ENCODE measurements at places on chromosomes 1 and 21.
A peak's percentile ranks its signal among the peaks of the same experiment; 100 is the strongest.

- DNase-seq = no peak
Observed at GRCh38 chr1:25095635-25096200, 136.6 kb downstream of the SYF2 start.

- no peak for DNase-seq
Observed at GRCh38 chr1:237583756-237584155, 307.0 kb downstream of the ZP4 start.

- no peak for DNase-seq
Observed at GRCh38 chr1:91687452-91687851, 186.8 kb downstream of the CDC7 start.

GRCh38 chr1:152185544-152186391 is 26.7 kb upstream of the RPTN start:
- DNase-seq = peak; percentile 5

- no peak for DNase-seq
Observed at GRCh38 chr1:46478721-46479485, 10.7 kb upstream of the DMBX1 start.

DNA sequence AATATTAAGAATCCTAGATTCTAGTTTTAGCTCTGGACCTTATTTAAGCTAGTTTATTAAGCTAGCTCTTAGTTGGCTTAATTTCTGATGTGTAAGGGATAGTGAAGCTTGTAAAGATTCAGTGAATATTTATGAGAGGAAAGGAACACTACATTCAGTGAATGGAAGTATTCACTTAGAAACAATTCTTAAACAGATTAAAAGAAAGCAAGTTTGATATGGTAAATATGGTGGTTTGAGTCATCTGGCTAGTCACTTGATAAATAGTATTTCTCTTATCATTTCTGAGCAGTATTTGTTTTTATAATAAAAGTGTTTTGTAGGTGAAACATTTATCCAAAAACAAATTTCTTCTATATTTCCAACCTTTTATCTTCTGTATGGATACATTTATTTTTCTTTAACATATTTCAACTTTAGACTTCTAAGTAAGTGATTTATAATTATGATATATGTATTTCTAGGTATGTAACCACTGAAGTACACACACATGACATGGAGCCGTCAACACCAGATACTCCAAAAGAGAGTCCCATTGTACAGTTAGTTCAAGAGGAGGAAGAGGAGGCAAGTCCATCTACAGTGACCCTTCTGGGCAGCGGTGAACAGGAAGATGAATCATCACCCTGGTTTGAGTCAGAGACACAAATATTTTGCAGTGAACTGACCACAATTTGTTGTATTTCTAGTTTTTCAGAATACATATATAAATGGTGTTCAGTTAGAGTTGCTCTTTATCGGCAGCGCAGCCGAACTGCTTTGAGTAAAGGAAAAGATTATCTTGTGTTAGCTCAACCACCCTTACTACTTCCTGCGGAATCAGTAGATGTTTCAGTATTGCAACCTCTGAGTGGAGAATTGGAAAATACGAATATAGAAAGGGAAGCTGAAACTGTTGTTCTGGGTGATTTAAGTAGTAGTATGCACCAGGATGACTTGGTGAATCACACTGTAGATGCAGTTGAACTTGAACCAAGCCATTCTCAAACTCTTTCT is 55.6 kb downstream of the SUCO start:
- no peak for DNase-seq

DNA sequence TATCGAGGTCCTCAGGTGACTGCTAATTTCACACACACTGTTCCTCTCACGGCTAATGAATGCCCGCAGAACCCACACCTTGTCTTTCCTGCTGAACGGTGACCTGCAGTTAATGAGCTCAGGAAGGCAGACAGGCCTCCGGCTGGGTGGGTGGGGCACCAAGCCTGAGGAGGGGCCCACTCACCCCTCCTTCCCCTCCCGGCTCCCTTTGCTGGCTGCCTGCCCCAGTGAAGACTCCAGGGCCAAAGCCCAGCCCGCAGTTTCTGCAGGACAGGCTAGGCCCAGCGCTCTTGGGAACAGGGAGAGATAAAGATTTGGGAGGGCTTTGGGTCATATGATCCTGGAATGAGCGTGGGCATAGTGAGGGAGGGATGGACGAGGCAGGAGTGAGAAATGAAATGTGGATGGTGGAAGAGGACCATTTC is 26.4 kb downstream of the FOXO6 start:
- DNase-seq = no peak

DNA sequence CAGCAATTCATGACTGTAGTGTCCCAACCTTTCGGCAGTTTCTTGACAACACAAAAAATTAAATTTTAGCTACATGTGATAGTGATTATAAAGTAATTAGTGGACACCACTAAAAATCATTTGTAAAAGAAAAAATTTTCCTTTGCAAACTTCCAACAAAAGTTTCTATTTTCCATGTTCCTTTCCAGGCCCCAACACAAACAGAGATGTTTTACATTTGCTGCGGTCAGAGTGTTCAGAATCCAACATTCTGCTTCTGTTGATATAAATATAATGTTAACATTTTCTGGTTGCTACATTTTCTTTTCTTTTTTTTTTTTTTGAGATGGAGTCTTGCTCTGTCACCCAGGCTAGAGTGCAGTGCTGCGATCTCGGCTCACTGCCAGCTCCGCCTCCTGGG is 54.9 kb upstream of the WLS start:
- no peak for DNase-seq

GRCh38 chr1:158115126-158115525 is 65.6 kb upstream of the CD1D start:
- no peak for DNase-seq

GRCh38 chr1:212970085-212970484 is 19.7 kb downstream of the VASH2 start:
- DNase-seq = no peak

GRCh38 chr1:47555306-47555705 is 117.5 kb downstream of the FOXD2 start:
- no peak for DNase-seq

DNA sequence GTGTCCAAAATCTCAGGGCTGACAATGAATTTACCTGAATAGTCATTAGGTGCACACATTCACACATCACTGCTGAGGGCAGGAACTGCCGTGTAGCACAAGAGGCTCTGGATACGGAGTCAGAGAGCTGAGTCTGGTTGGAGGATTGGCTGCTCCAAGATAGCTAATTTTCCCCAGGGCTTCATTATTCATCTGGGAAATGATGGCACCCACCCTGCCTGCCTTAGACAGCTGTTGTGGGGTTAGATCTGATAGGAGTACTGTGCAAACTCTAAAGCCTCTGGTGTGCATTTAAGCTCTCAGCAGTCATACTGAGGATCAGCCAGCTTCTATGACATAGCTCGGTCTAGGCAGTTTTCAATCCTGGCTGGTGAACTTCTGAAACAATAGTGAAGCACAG is 67.0 kb downstream of the LMX1A start:
- no peak for DNase-seq

DNA sequence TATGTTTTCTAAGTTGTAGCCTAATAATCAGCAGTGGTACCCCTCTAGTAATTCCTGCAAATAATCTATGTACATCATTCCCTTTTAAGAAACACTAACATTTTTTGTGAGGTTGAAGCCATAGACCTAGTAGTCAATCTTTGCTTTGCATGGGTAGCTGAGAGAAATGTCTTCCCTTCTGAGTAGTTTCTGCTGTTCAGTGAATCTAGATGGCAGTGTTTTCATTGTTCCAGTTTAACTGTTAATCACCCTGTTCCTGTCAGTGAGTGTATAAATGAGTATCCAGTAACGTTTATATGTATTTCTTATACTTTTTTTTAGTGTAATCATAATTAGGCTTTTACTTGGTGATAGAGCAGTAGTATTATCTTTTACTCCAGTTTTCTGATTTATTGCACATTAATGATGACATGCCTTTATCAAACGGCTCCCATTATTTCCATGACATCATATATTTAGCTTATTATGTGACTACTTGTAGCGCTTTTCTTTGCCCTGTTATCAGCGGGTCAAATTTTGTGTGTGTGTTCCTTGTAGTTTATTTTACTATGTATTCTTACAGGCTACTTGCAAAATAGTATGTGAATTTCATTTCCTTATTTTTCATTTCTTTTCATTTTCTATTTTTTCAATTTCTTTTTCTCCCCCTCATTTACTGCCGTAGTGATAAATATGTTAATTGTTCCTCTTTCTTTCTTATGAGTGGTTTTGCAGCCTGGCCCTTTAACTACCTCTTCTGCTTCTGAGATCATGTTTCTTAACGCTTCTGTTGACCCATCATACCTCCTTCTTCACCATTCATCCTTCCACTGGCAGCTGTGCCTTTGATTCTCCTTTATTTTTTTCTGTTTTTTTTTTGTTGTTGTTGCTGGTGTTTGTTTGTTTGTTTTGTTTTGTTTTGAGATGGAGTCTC is 18.8 kb downstream of the CEP350 start:
- no peak for DNase-seq

DNA sequence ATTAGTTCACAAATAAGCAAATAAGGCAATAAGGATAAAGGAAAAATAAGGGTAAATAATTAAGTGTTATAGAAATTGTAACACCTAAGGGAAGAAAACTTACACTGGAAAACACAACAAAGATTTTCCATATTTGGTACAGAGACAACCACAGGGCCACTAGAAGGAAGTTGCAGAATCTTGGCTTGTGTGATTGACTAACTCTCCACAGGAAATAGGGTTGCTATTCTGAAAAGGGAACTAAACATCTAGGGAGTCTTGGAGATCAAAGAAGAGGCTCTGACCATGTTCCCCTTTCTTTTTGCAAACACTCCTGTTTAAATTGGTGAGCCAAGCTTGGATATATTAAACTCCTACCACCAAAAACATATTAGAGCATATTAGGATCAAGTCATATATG is 59.1 kb downstream of the APCS start:
- DNase-seq = no peak

DNA sequence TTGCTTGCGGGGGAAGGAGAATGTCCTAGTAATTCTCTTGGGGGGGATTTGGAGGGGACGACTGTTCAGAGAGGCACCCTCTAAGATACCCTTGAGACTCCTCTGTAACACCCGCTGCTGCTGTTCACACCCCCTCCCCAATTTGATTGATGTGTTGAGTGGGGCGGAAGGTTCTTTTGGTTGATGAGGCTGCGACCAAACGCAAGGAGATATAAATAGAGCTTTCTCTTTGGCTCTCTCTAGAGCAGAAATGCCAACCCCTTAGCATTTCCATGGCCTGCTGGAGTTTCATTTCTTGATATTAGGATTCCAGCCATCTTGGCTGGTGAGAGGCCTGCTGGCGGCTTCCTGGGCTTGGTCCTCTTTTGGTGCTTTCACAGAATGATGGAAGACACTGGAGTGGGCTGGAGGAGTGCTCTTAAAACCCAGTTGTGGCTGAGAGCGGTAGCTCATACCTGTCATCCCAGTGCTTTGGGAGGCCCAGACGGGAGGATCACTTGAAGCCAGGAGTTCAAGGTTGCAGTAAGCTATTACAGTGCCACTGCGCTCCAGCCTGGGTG is 2.0 kb downstream of the PIK3CD start:
- DNase-seq = no peak

- DNase-seq = no peak
Observed at GRCh38 chr1:38555594-38555993, 304.0 kb downstream of the RRAGC start.

GRCh38 chr1:161404051-161404597 is 36.4 kb upstream of the CFAP126 start:
- no peak for DNase-seq

GRCh38 chr1:153292740-153293479 is 19.8 kb downstream of the PGLYRP3 start:
- DNase-seq = no peak

- DNase-seq = no peak
Observed at GRCh38 chr1:72781038-72781437, 498.7 kb upstream of the NEGR1 start.

DNA sequence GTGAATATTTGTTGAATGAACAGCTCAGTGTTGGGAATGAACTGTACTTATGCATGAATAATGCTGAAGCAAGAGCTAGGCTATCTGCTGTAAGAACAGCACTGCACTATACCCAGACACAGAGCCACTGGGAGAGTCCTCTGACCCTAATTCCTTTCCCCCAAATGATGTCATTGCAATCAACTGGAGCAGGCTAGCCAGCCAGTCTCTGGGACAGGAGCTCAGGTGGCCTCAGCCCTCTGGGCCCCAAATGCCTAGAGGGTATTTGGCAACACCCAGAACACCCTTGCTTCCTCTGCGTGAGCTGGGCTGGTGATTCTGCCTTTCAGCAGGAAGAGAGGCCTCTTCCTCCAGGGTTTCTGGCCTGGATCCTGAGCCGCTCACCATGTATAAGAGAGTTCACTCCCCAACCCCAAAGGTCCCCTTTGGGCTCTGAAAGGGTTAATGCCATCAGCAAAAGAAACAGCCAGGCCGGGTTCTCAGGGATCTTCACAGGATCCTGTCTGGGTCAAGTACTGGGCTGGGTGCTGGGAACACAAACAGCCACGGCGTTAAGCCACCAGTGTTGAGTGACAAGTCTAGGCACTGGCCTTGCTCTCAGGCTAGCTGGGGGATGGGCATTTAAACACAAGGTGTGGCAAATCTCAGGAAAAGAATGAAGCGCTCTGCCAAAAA is 3.7 kb upstream of the PADI4 start:
- no peak for DNase-seq

DNA sequence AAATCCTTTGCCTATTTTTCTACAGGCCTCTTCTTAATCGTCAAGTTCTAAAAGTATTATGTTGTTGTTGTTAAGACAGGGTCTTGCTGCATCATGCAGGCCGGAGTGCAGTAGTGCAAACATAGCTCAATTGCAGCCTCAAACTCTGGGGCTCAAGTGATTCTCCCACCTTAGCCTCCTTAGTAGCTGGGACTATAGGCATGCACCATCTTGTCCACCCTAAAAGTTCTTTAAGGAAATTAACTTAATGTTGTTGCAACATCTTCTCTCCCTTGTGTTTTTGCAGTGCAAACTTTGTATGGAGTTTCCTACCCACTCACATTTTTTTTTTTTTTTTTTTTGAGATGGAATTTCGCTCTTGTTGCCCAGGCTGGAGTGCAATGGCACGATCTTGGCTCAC is 4.1 kb upstream of the VHLL start:
- DNase-seq = no peak

DNA sequence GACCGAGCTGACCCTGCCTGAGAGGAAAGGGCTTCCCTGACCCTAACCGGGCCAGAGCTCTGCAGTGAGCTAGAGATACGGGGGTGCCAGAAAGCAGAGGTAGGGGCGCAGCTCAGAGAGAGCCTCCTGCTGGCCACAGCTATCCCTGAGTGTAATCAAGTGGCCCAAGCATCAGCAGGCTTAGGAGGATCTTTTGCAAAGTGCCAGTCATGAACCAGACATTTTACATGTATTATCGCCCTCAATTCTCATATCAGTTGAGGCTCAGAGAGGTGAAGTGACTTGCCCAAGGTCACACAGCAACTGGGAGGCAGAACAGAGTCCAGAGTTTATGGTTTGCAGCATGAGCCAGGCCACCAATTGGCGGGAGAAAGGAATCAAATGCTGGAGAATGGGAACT is 7.0 kb upstream of the ID3 start:
- no peak for DNase-seq

DNA sequence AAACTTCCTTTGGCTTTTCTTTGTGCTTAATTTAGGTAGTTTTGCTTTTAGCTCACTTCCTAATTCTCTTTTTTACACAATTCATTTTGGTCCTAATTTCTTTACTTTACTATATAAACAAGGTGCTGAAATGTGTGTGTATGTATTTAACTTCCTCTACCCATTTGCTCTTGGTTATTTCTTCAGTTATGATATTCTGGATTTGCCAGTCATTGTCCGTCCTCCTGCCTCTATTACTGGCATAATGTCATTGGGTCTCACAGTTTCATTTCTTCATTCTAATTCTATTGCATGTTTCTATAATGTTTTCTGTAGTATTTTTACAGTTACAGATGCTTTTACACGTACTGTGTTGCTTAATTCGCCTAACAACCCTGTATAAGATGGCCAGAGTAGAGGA is 96.2 kb downstream of the ZMYM4 start:
- DNase-seq = no peak

- DNase-seq = no peak
Observed at GRCh38 chr1:167635156-167635648, 5.2 kb downstream of the RCSD1 start.

All from activated T-helper 1 cell treated with anti-CD3 and anti-CD28 coated beads, Interleukin-2, amount 50 U/mL, for 16 hours (primary cell).